ENCODE measurements at places on chromosomes 3 and 15. TPM values are rescaled to one million over a fixed set of nuclear protein-coding genes. Genes with fewer than 3 reads are reported as not detected.

- DNase-seq: no peak
Measured at GRCh38 chr3:38124324-38125122, 12.4 kb downstream of the ACAA1 start.

Gene NR1I2
- 1.1 TPM for total RNA-seq

DNA sequence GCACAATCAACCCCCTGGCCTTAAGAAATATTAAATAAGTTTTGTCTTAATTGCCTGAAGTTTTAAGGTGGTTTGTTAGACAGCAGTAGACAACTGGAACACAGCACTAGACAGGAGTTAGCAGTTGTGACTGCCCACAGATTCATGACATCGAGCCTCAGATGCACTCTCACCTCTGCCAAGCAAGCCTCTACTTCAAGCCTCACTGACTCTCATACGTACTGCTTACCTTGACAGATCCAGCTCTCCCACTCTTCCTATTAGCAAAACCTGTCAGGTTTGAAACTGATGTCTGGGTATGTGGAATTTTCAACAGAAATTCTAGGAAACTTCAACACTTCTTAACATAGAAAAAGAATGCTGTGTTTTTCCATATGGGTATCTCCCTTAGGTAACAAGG, 382.9 kb upstream of the DPH6 start:
- DNase-seq: no peak

Gene P2RY1
- 0.20 TPM for total RNA-seq
